ENCODE measurements at places on chromosomes 6 and 20.

DNA sequence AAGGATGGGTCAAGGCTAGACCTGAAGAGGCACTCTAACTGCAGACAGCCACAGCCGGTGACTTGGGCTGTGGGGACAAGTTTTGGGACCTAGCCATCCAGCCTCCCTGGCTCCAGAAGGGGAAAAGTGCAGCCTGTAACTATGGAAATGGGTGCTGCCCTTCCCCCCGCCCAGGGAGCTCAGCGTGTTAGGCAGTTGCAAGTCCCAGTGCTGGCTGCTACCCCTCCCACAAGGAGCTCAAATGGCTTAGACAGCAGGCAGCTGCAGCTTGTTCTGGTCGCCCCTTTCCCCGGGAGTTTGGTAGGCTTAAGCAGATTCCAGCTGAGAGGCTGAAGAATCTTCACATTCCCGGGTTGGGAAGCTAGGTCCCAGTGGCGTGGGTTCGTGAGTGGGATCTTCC, 162.6 kb downstream of the FAM83B start:
- H3K4me1 ChIP-seq, result no peaks in the 10 kb centered on the region
- DNase-seq, result no peak
- no peaks in the 10 kb centered on the region for H3K36me3 ChIP-seq
- no peaks in the 10 kb centered on the region for H3K27me3 ChIP-seq
- no peak overlapping the region for H3K27ac ChIP-seq
- no peak overlapping the region for H3K4me3 ChIP-seq

GRCh38 chr6:113960795-113961194, 10.2 kb downstream of the HDAC2 start:
- no peak for DNase-seq
- H3K27me3 ChIP-seq, result no peaks in the 10 kb centered on the region
- no peak overlapping the region for H3K27ac ChIP-seq
- peaks cover 19% of the 10 kb centered on the region for H3K36me3 ChIP-seq

- no peaks in the 10 kb centered on the region for H3K36me3 ChIP-seq
- peak; percentile 47 for DNase-seq
- no peak overlapping the region for H3K27ac ChIP-seq
- no peak overlapping the region for H3K4me3 ChIP-seq
Measured at GRCh38 chr6:121652726-121653623, 217.5 kb downstream of the GJA1 start.

- no peak for DNase-seq
- H3K27ac ChIP-seq, result no peak overlapping the region
- H3K36me3 ChIP-seq, result no peaks in the 10 kb centered on the region
- H3K27me3 ChIP-seq, result no peaks in the 10 kb centered on the region
Measured at GRCh38 chr6:128456510-128457230, 63.7 kb downstream of the PTPRK start.

GRCh38 chr6:11773013-11773412, 5.6 kb downstream of the ADTRP start:
- no peak overlapping the region for H3K27ac ChIP-seq
- H3K36me3 ChIP-seq, result no peaks in the 10 kb centered on the region
- H3K27me3 ChIP-seq, result no peaks in the 10 kb centered on the region

GRCh38 chr6:31871046-31871659, 7.6 kb downstream of the SLC44A4 start:
- H3K27ac ChIP-seq, result no peak overlapping the region
- H3K4me3 ChIP-seq, result no peak overlapping the region
- H3K4me1 ChIP-seq, result no peaks in the 10 kb centered on the region
- no peaks in the 10 kb centered on the region for H3K27me3 ChIP-seq
- H3K36me3 ChIP-seq, result no peaks in the 10 kb centered on the region

DNA sequence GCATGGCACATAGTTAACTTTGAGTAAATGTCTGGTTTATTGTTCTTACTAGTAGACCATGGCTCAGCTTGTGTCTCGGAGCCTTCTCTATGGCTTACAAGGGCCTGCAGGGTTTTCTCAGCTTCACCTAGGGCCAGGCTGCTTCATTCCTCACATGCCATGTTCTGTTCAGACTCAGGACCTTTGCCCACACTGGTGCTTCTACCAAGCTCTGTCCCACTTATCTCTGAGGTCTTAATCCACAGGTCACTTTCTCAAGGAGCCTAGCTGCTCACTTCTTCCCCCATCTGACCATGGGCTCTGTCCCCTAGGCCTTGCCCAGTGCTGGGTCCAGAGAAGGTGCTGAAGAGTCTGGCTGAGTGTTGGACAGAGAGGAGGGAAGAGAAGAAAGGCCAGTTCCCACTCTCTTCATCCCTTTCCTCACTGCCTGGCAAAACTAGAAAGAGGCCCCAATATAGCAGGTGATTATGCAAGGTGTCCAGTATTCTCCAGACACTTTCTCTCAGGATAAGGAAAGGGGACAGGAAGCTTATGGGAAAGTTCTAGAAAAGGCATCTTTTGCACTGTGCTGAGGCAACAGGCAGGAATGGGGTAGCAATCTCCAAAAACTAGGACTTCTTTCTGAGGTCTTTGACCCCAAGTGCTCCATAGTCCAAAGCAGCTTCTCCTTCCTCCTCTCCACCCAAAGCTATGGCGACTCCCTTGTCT, 40.0 kb downstream of the COX4I2 start:
- DNase-seq, result no peak
- H3K36me3 ChIP-seq, result no peaks in the 10 kb centered on the region
- no peaks in the 10 kb centered on the region for H3K27me3 ChIP-seq
- H3K4me1 ChIP-seq, result peaks cover 15% of the 10 kb centered on the region
- H3K27ac ChIP-seq, result peak overlapping the region; percentile 9
- no peak overlapping the region for H3K4me3 ChIP-seq

All from common myeloid progenitor, CD34-positive (primary cell).